T1000 (cell line): ENCODE measurements at places on chromosomes 12 and 14.

- no peak for DNase-seq
These were observed 9.1 kb downstream of the TMCC3 start for GRCh38 chr12:94641283-94641682.

- no peak for DNase-seq
These were observed 579.1 kb downstream of the TMTC2 start for GRCh38 chr12:83265808-83266207.

- DNase-seq = no peak
These were observed 110.3 kb downstream of the HMGA2 start for GRCh38 chr12:65934480-65935115.

DNA sequence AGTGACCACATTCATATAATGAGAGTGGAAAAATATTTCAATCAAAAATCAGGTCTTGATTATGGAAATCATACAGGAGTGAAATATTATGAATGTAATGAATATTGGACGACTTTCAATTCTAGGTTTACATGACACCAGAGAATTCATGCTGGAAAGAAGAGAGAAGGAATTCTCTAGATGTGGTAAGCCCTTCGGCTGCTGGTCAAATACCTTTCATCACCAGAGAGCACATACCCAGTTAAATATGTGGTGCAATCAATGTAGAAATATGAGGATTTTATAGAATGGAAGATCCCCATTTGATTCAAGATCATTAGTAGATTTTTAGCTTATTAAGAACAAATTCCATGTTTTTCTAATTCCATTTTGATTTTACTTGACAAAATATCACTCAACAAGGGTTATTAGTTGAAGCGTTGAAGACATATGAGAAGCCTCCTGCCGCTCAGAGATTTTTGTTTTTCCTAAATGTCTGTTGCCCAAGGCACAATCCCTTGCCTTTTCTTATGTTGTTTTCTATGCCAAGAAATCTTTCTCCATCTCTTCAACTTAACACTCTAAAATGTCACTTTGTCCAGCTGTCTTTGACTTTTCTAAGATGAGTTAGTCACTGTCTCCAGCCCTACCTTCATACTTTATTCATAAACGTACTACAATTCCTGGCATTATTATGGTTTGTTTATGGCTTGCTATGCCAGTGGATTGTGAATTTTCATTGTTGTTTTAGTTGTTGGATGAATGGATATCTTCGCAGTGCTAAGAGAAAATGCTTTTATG is 72.8 kb upstream of the ZDHHC17 start:
- no peak for DNase-seq

- DNase-seq = no peak
These were observed 264.7 kb downstream of the ZFP36L1 start for GRCh38 chr14:68528040-68528687.

DNA sequence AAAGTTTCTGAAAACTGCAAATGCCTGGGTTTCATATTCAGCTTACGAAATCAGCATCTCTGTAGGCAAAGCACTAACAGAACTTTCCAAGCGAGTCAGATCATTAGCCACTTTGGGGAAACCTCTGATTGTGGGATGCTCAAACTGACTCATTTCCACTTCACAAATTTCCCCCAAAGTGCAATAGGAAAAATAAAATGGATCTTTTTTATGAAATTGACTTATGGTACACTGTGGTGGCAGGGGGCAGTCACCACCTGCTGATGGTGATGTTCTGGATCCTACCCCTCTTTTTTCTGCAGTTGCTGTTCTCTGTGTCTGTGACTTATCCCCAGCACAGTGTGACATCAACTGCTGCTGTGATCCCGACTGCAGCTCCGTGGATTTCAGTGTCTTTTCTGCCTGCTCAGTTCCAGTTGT is 5.6 kb downstream of the TCTN1 start:
- no peak for DNase-seq

- no peak for DNase-seq
These were observed 672.9 kb downstream of the BCL11B start for GRCh38 chr14:98599082-98599481.

DNA sequence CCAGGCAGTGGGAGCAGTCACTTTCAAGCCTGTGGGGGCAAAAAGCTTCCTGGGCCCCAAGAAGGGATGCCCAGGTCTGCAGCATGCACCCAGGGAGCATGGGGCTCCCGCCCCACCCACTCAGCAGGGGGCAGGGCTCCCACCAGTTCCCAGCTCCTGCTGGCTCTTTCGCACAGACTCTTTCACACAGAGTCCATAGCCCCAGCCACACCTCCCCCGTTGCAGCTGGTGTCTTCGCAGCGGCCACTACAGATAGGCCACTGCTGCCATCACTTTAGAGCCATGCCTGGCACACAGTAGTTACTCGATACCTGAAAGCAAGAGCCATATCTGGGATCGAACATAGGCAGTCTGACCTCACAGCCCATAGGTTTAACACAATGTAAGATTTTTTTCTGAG is 98.2 kb downstream of the NUAK1 start:
- no peak for DNase-seq

DNA sequence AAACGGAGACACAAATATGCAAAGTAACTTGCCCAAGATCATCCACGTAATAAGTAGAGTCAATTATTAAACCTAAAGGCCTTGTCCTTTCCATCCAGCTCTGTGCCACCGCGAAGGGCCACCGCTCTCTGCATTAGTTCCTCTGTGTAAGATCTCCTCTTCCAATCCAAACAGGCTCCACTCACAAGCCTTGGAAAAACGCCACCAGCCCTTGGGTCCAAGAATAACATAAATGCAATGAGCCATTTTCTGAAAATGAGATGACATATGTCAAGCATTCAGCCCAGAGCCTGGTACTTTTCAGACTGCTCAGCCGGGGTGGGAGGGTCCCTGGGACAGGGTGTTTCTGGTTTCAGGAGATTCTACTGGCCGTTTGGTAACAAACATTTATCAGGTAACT is 30.0 kb downstream of the DGLUCY start:
- no peak for DNase-seq

DNA sequence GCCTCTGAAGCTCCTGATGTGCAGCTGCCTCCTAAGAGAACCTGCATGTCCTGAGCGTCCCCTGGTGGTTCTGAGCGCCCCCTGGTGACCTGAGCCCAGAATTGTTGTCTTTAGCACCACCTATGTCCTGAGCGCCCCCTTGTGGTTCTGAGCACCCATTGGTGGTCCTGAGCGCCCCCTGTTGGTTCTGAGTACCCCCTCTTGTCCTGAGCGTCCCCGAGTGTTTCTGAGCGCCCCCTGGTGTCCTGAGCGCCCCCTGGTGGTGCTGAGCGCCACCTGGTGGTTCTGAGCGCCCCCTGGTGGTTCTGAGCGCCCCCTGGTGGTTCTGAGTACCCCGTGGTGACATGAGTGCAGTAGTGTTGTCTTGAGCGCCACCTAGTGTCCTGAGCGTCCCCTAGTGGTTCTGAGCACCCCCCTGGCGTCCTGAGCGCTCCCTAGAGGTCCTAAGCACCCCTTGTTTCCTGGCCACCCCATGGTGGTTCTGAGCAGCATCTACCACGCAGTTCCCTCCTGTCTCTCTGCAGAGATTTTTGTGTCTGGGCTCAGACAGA is 782.5 kb downstream of the TMEM121 start:
- no peak for DNase-seq

- peak; percentile 13 for DNase-seq
These were observed 455.0 kb upstream of the TMEM132C start for GRCh38 chr12:127811988-127812387.

- DNase-seq = peak; percentile 97
These were observed 267.3 kb upstream of the SRRM4 start for GRCh38 chr12:118714051-118714460.

DNA sequence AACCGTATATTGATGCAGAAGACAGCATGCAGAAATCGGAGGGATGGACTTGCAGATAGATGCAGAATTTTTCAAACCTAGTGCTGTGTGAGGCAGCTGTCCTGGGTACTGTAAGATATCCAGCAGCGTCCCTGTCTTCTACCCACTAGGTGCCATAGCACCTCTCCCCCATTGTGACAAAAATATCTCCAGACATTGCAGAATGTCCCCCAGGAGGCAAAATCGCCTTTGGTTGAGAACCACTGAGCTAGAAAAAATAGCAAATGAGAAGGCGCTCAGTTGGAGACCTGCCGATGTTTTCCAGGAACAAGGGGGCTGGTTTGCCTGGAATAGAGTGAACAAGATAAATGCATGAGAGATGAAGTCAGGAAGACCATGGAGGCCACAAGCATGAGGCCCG is 67.9 kb upstream of the TMEM132D start:
- DNase-seq = no peak

DNA sequence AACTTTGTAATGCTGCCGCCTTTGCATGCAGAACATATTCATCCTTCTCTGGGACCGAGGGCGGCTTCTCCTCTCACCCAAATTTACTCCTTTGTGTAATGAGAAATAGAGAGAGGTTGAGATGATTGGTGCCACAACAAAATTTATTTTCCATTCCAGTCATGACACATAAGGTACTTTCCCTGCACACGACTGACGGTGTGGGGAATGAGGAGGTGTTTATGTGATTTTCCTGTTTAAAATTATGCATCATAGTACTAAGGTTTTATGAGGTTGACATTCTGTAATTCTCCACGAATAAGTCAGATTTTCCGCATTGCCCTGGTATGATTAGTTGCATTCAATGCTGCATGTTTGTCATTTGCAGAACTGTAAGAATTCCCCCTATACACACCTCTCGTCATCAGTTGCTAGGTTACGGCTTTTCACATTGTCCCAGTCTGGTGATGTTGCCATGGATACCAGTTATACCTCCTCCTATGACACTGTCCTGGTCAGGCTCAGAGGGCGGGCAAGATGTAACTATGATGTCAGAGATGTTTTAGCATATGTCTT is 23.1 kb downstream of the BICDL1 start:
- no peak for DNase-seq

- no peak for DNase-seq
These were observed 98.9 kb downstream of the EGLN3 start for GRCh38 chr14:33851931-33852330.

DNA sequence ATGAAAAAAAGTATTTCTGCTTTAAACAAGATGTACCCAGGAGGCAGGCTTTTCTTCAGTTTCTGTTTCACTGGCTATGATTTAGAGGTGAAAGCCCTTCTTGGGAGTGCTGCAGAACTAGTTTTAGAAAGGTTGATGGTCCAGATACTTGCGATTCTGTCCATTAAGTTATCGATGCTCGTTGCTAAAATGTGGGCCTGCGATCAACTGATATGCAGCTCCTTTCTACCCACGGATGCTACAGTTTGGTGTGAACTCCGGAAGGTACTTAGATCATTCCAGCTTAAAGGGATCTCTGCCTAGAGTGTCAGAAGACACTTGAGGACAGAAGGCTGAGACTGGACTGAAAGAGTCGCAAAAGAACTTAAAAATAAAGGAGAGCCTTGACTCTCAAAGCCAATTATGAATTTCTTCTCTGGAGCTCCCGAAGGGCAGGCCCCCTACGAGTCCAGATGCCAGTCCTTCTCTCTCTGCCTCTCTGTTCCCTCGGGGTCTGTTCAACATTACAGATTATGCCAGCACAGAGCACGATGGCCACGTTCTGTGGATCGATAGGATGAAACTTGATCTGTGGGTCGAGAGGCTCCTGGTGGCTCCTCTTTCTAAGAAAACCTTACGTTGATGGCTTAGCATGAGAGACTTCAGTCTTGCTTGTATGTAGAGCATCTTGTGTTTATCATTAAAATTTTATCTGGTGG is 40.0 kb downstream of the FBXW8 start:
- DNase-seq = no peak

GRCh38 chr12:92503971-92504593 is 198.7 kb upstream of the PLEKHG7 start:
- DNase-seq = no peak

- DNase-seq = no peak
These were observed 1262.9 kb downstream of the TMEM121 start for GRCh38 chr14:106789318-106789717.

- no peak for DNase-seq
These were observed 113.8 kb downstream of the RERGL start for GRCh38 chr12:17976202-17976601.

DNA sequence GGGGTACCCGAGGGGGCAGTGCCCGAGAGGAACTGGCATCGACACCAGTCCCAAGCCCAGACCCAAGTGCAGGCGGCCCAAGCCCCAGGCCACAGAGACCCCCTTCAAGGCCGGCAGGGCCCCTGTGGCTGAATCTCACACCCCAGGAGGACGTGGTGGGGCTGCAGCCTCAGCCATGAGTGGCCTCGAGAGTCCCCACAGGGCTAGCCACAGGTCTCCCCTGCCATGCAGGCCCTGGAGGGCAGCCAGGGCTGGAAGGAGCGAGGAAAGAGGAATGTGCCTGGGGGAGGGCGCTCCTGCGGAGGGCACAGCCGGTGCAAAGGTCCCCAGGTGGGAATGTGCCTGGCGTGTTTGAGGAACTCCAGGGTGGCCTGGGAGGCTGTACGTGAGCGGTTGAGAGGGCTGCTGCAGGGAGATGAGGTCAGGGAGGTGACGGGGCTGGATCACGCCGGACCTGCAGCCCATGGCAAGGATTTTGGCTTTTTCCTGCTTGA is 86.1 kb downstream of the NCOR2 start:
- DNase-seq = no peak

GRCh38 chr14:85897808-85898207 is 367.9 kb downstream of the FLRT2 start:
- DNase-seq = no peak

GRCh38 chr12:18470251-18470650 is 208.9 kb downstream of the PIK3C2G start:
- DNase-seq = no peak

- DNase-seq = no peak
These were observed 1.1 kb upstream of the SPATS2 start for GRCh38 chr12:49366096-49366651.

- DNase-seq = no peak
These were observed 223.0 kb downstream of the DUSP6 start for GRCh38 chr12:89129167-89129870.

- no peak for DNase-seq
These were observed 22.7 kb downstream of the TRMT5 start for GRCh38 chr14:60958146-60958545.

GRCh38 chr14:58455593-58456265 is 28.2 kb downstream of the KIAA0586 start:
- peak; percentile 43 for DNase-seq

GRCh38 chr12:79690142-79690637 is 574 bp downstream of the PAWR start:
- DNase-seq = peak; percentile 38

GRCh38 chr14:61351477-61351876 is 30.1 kb downstream of the PRKCH start:
- DNase-seq = no peak

GRCh38 chr14:57485635-57486034 is 8.0 kb downstream of the CCDC198 start:
- DNase-seq = no peak

GRCh38 chr14:61296719-61297502 is 15.8 kb upstream of the TMEM30B start:
- DNase-seq = no peak
